ENCODE measurements at places on chromosomes 6 and 20. TPM values are rescaled to one million over a fixed set of nuclear protein-coding genes. Genes with fewer than 3 reads are reported as not detected.

- DNase-seq: no peak
Observed at GRCh38 chr20:30612344-30612743, 645.1 kb upstream of the DEFB115 start.

Gene SAMD5
- 45.9 TPM for total RNA-seq

- no peak for DNase-seq
Observed at GRCh38 chr6:48249071-48249470, 138.1 kb upstream of the PTCHD4 start.

GRCh38 chr6:85069577-85069976 is 305.2 kb upstream of the TBX18 start:
- DNase-seq: no peak

Gene RIN2
- total RNA-seq: 45.5 TPM
